Stimulated activated naive CD4-positive, alpha-beta T cell (primary cell): ENCODE measurements at places on chromosomes 5 and 9.

GRCh38 chr5:158450751-158451171, 591.8 kb upstream of the CLINT1 start:
- DNase-seq: no peak

DNA sequence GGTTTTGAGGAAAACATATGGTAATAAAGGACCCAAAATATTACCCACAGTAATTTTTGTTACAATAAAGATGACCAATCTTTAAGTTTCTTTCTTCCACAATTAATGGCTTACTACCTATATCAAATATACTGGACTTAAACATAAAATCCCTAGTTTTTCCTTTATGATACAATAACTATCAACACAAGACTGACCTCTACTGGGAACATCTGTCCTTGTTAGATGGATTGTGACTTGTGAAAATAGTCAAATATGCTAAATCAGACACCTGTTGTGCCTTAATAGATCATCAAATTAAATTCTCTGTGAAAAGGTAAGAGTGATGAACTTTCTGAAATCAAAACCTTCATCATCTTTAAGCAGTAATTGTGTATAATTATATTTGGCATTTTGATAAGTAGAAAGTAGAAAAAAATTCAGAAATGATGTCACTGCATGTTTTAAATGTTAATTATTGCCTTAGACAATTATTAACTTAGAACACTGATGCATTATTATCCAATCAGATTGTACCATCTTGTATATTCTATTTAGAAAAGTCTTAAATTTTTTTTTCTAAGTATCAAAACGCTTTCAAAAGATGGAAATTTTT, 113.6 kb downstream of the DEPDC1B start:
- no peak for DNase-seq

- no peak for DNase-seq
Observed at GRCh38 chr5:148829734-148830133, 3.3 kb downstream of the ADRB2 start.

- no peak for DNase-seq
Observed at GRCh38 chr5:173301695-173302545, 26.3 kb downstream of the STC2 start.

GRCh38 chr5:100780376-100780870, 122.7 kb downstream of the ST8SIA4 start:
- DNase-seq: no peak
